ENCODE measurements at places on chromosomes 1 and 21. TPM values are rescaled to one million over a fixed set of nuclear protein-coding genes. Genes with fewer than 3 reads are reported as not detected.
A peak's percentile ranks its signal among the peaks of the same experiment; 100 is the strongest.

GRCh38 chr1:9420835-9421532 lies 118.3 kb upstream of the SLC25A33 start:
- no peak for DNase-seq
- H3K4me3 ChIP-seq, result no peak overlapping the region
- H3K36me3 ChIP-seq, result no peaks in the 10 kb centered on the region
- H3K4me1 ChIP-seq, result peaks cover 52% of the 10 kb centered on the region

- H3K27me3 ChIP-seq, result peaks cover 64% of the 10 kb centered on the region
- H3K4me1 ChIP-seq, result peaks cover 34% of the 10 kb centered on the region
- DNase-seq, result peak; percentile 48
- peaks cover 2% of the 10 kb centered on the region for H3K36me3 ChIP-seq
Measured at GRCh38 chr1:220880726-220881506, 1.7 kb downstream of the HLX start.

Gene ACTL8
- not detected for total RNA-seq

DNA sequence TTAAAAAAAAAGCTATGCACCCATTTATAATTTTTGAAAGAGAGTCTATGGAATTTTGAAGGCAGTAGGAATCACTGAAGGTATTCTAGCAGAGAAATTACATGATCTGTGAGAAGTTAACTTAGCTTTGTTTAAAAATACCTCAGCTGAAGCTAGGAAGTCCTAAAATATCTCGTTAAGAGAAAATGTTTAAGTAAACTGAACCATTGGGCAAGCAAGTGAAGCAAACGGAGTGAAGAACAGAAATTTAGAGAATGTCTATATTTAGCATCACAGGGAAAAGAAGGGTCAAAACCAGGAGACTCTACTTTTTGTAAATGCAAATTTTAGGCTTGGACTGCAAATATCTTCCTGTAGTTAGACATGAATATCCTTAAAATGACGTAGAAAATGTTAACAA lies 230.8 kb downstream of the HMCN1 start:
- no peaks in the 10 kb centered on the region for H3K36me3 ChIP-seq
- no peaks in the 10 kb centered on the region for H3K4me1 ChIP-seq
- no peak overlapping the region for H3K27ac ChIP-seq
- no peak for DNase-seq
- H3K4me3 ChIP-seq, result no peak overlapping the region
- peaks cover 10% of the 10 kb centered on the region for H3K27me3 ChIP-seq

Gene LCE1C
- total RNA-seq, result not detected

Gene PRRX1
- total RNA-seq, result not detected

- DNase-seq, result no peak
- H3K4me3 ChIP-seq, result no peak overlapping the region
- H3K27me3 ChIP-seq, result peaks cover 2% of the 10 kb centered on the region
- no peak overlapping the region for H3K27ac ChIP-seq
- no peaks in the 10 kb centered on the region for H3K36me3 ChIP-seq
- peaks cover under 1% of the 10 kb centered on the region for H3K4me1 ChIP-seq
Measured at GRCh38 chr1:3321559-3322449, 132.7 kb upstream of the ARHGEF16 start.

Data from activated CD4-positive, alpha-beta memory T cell treated with anti-CD3 and anti-CD28 coated beads for 36 hours (primary cell).